NCI-H2171 treated with DMSO at 0.1 percent for 48 hours (cell line): ENCODE measurements at places on chromosomes 6 and 20.
A peak's percentile ranks its signal among the peaks of the same experiment; 100 is the strongest.

DNA sequence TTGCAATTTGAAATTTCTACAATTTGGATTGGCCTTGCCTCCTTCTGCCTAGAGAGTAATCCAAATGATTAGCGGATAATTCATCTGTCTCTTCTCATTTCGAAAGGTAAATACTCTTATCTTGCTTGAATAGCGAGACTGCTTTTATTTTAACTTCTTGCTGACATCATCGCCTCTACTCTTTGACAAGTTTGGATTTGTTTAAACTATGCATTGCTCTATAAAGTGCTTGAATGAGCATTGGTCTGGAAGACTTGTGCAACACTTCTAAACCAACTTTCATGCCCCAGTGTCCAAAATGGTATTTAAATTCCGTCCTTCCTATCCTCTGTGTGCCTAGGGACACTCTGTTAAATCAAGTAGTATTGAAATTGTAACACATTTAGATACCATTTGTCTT is 384.1 kb upstream of the SLC35B3 start:
- DNase-seq: no peak

DNA sequence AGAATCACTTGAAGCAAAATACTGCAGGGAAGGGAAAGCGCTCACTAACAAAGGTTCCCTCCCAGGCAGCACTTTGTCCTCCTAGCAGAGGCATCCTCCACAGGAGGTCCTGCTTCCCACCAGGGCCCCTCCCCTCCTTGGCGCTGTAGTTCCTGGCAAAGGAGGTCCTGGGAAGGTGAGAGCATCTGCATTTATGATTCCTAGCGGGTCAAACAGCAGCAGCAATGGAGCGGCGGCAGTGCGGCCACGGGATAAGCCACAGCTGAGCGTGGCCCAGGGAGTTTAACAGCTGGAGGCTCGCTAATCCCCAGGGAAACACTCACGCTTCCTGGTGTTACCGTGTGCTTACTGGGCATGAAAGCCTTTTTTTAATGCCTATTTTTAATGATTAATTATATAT is 185.8 kb downstream of the TTLL2 start:
- DNase-seq: peak; percentile 65

- no peak for DNase-seq
Measured at GRCh38 chr6:90770778-90771177, 183.9 kb upstream of the MAP3K7 start.

DNA sequence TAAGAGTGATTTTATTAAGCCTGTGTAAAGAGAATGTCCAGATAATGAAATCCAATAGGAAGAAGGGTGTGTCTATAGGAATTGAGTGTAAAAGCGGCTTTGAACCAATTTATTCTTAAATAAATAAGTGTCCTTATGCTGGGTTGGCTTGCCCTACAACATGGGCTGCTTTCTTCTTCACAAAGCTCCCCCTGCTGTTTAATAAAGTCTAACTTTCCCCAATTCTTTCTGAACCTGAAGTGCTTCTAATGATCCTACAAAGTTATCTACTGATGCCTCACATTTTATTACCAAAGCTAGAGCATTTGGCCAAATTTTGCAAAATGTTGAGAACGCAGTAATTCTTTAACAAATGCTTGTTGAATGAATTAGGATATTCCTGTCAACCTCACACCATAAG is 36.3 kb upstream of the SIRT5 start:
- peak; percentile 13 for DNase-seq

GRCh38 chr20:58656831-58657230 is 5.7 kb downstream of the STX16 start:
- no peak for DNase-seq

- no peak for DNase-seq
Measured at GRCh38 chr6:51570168-51570921, 517.1 kb downstream of the PKHD1 start.

DNA sequence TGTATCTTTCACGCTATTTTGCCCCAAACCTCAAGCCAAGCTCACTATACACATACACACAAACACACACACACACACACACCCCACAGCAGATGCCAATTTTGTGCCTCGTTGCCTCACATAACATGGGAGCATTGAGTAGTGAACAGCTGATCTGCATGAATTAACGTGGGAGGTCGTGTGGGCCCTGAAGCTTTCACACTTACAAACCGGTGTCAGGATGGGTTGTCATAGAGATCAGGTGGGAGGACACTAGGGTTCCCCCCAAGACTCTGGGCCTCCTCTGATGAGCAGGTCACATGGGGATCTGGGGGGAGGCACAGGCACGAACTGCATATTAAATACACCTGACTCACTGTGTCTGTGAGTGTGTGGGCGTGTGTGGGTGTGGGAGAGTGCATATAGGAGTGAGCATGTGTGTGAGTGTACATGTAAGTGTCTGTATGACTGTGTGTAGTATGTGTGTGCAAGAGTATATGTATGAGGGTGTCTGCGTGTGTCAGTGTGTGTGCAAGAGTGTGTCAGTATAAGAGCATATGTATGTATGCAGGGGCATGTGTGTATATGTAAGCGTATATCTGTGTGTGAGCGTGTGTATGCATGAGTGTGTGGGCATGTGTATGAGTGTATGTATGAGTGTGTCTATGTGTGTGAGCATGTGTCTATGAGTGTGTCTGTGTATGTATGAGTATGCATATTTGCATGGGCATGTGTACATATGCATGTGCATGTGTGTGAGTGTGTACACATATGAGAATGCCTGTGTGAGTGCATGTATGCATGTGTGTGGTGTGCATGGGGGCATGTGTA is 370.4 kb downstream of the PREX1 start:
- DNase-seq: peak; percentile 90

- peak; percentile 25 for DNase-seq
Measured at GRCh38 chr6:2766767-2767656, 1.8 kb downstream of the WRNIP1 start.

GRCh38 chr20:20799716-20800312 is 87.4 kb upstream of the RALGAPA2 start:
- no peak for DNase-seq

- no peak for DNase-seq
Measured at GRCh38 chr6:45822246-45822812, 193.3 kb downstream of the CLIC5 start.

DNA sequence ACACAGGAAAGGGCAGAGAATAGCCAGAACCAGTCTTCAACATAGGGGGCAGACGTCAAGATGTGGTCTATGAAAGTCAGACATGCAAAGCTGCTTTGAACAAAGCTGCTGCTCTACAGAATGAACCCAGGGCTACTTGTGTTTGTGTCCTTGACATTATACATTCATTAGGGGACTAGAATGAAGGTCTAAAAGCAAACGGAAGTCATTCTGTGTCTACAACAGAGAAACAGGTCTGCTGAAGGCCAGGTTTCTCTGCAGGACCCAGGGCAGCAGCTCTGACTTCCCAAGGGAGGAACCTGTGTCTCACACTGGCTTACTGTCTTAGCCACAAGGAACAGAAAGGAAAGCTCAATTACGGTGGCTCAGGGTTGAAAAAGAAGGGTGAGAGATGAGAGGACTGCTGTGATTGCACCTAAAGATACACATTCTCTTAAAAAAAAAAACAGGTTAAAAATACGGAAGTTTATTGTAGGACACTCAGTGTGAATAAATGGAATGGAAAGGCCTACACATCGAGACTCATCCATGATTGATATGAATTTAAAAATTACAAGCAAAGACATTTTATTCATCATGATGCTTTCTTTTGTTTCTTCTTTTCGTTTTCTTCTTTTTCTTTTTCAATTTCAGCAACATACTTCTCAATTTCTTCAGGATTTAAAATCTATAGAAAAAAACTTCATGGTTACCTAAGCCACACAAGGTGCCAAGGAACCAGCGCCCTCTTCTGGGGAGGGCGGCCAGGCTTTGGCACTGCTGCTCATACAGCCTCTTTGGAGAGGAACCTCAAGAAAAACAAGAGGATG is 6.7 kb downstream of the PSMA7 start:
- DNase-seq: peak; percentile 61

- peak; percentile 97 for DNase-seq
Measured at GRCh38 chr20:44960103-44960852, at the start of gene TOMM34. TOMM34 (minus strand) TSS chr20:44960397; CDS start chr20:44960333, 64 bp downstream.

DNA sequence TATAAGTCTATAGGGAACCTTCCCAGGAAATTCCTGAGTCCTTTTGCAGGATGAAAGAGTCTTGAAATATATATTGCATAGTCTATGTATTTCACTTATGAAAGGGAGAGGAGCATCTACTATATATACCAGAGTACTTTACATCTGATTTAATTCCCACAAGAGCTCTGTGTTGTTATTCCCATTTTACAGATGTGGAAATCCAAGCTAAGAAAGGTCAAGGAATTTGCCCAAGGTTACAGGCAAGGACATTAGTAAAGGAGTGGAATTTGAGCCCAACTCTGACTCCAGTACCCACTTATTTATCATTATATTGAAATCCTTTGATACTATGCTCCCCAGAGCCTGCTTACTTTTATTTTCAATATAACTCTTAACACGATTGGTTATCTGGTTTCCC is 2.6 kb downstream of the SESN1 start:
- no peak for DNase-seq

DNA sequence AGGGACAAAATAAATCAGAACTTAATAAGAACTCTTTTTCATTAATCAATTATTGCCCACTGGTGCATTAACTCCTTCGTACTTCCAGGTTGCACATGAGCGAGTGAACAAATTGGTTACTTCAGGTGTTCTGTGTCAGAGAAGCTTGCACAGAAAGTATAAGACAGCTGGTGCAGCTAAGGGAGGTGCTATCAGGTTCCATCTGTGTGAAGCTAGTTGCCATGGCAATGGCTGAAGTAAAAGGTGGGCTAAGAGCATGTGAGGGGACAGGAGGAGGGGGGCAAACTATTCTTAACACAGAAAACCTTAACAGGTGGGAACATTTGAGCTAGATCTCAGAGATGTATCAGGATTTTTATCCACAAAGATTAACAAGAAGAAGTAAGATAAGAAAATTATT is 81.6 kb downstream of the MANEA start:
- peak; percentile 98 for DNase-seq

DNA sequence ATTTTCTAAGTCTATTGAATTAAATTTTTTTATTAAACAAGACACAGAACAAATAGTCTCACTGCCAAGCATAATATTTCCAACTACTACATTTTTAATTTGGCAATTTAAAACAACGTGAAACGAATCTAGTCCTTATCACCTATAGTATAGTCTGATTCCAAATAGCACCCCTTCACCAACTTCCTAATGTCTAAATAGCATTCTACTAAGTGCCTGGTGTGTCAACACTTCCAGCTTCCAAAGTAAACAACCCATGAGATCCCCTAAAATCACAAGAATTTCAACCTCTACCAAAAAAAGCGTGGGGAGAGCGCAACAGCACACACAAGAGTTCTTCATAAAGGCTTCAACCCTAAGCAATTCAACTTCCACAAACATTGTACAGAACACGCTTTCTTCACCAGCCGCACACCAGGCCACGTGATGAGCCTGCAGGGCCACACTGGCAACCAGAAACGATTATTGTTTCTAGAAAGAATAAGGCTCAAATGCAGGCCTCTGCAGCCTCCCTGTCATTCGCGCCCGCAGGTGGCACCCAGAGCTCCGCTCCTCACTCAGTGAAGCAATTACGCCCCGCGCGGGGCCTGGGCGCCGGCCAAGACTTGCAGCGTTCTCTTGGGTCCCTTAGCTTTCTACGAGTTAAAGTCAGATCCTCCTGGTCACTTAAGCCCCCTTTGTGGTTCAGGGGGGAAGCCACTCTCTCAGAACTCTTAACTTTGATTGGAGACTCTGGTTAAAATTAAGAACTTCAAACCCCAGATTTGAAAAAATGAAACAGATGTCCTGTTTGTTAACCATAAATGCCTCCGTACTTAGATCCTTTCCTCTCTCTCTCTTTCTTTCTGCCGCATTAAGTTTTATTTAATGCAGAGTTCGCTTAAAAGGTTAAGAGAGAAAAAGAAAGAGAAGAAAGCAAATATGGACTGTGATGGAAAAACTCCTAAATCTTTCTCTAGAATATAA is 18.3 kb downstream of the SIM1 start:
- DNase-seq: no peak

DNA sequence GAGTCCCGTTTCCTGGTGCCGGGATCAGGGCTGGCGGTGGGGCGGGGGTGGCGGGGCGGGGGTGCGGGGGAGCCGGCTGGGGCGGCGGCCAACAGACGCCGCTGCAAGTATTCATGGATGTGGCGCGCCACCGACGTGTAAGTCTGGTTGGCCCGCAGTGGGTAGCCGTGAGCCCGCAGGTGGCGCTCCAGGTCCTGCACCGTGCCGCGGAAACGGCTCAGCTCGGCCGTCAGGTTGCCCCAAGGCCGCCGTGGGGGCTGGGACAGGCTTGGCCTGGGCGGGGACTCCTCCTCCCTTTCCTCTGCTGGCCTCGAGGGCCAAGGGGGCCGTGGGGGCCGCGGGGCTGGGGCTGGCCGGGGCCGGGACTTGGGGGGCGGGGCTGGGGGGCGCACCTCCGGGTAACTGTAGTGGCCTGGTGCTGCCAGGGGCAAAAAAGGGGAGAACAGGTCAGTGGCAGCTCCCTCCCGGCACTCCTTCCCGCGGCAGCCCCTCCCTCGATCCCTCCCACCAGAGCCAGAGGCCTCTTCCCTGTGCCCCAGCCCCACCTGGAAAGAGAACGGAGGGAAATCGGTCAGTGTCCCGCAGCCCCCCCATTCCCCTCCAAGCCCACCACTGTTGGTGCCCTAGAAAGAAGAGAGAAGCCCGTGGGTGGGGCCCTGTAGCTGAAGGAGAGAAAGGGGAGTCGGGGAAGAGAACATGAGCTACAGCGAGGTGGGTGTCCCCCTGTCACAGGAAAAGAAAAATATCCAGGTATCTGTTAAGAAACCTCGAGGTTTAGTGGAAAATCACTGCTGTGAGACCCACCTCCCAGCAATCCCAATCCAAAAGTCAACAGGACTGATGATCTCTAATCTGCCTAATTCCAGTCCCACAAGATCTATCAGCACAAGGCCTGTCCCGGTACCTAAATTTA is 21.3 kb downstream of the TNXB start:
- peak; percentile 53 for DNase-seq

DNA sequence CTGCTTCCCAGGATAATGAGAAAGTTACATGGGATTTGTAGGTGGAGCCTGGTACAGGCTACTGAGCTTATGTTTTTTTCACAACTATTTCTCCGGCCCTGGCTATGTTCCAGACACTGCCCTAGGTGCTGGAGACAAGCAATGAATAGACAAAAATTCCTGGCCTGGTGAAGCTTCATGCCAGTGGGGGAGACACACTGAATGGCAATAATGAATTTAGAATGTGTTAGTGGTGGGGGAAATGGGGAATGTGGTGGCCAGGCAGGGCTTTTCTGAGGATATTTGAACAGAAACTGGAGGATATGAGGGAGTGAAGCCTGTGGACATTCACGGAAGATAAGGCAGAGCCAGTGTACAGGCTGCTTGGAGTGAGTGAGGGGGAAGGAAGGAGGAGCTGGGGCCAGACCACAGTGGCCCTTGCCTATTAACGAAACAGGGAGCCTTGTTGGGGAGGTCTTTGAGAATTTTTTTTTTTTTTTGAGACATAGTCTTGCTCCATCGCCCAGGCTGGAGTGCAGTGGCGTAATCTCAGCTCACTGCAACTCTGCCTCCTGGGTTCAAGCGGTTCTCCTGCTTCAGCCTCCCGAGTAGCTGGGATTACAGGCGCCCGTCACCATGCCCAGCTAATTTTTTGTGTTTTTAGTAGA is 6.6 kb downstream of the FOXS1 start:
- DNase-seq: no peak

- no peak for DNase-seq
Measured at GRCh38 chr6:30547454-30547853, 8.8 kb downstream of the GNL1 start.

- no peak for DNase-seq
Measured at GRCh38 chr6:37690964-37691735, 6.5 kb downstream of the MDGA1 start.

GRCh38 chr6:119511024-119511423 is 161.5 kb upstream of the MAN1A1 start:
- peak; percentile 21 for DNase-seq

- no peak for DNase-seq
Measured at GRCh38 chr6:18215436-18215835, 48.9 kb downstream of the DEK start.
